ENCODE measurements at places on chromosomes 7 and 10. TPM values are rescaled to one million over a fixed set of nuclear protein-coding genes. Genes with fewer than 3 reads are reported as not detected.
A peak's percentile ranks its signal among the peaks of the same experiment; 100 is the strongest.

DNA sequence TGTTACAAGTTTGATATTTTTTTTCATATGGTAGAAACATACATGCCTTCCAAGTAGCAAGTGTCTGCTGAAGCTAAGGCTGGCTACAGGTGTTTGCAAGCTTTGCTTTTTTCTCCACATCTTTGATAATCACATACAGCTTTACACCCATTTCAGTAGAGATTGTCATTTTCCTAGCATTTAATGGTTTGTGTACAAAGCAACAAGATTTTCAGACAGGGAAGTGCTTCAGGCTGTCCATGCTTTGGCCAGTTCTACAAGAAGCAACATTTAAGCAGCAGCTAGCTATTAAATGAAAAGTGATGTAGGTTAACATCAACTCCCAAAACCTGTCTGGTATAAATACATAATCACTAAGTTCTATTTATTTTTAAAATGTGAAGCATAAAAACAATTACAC is 2.3 kb downstream of the HDAC9 start:
- DNase-seq: no peak

Gene PNLIP
- total RNA-seq: not detected

- peak; percentile 32 for DNase-seq
Measured at GRCh38 chr7:157652954-157653826, 316.4 kb downstream of the DNAJB6 start.

DNA sequence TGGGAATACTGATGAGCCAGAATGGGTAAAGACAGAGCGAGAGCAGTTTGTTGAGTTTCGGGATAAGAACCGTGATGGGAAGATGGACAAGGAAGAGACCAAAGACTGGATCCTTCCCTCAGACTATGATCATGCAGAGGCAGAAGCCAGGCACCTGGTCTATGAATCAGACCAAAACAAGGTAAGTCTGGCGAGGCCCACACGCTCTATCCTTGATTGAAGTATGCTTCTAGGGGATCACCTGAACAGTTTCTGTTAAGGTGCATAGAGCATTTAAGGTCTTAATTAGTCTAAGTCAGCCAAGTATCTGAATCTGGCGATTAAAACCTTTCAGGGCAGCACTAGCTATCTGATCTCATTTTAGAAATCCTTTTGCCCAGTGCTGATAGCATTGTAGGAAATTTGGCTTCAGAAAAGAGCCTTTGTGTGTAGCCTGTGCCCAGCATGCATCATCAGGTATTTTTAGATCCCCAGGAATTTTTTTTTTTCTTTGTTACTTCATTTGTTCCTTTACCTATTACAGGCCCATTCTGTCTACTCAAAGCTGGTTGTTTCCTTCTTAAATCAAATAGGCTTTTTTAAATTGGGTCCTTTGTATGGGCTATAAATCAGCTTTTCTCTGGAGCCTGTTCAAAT is 8.0 kb downstream of the OPN1SW start:
- no peak for DNase-seq

GRCh38 chr7:109873296-109873695 is 1217.6 kb upstream of the LRRN3 start:
- DNase-seq: no peak

- DNase-seq: no peak
Measured at GRCh38 chr10:22699976-22700375, 14.4 kb downstream of the PIP4K2A start.

Gene NHLRC2
- 60.6 TPM for total RNA-seq

DNA sequence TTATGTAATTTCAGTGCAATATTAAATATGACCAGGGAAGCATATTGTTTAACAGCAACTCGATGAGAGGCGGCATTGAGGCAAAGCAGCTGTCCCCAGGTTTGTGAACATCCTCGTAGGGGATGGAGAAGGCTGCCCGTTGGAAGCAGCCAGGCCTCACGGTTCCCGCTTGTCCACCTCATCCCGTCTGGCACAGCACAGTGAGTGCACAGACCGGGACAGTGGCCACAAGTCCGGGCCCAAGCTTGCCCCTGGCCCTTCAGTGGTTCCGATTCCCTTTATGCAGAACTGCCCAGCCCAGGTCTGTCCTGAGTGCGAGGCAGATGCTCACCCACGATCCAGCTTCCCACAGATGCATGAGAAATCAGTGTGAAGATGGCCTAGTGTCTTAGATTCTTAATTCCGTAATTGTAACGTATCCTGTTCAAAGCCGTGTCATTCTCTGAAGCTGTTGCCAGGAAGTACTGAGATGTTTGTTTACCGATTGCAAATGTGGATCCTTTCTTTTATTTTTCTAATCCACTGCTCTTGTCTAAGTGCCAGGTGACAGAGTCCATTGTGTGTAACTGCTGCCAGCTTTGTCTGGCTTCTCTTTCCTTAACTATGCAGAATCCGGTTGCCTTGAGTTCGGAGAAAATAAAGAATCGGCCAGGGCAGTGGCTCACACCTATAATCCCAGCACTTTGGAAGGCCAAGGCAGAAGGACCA is 35.5 kb downstream of the PFKP start:
- no peak for DNase-seq

DNA sequence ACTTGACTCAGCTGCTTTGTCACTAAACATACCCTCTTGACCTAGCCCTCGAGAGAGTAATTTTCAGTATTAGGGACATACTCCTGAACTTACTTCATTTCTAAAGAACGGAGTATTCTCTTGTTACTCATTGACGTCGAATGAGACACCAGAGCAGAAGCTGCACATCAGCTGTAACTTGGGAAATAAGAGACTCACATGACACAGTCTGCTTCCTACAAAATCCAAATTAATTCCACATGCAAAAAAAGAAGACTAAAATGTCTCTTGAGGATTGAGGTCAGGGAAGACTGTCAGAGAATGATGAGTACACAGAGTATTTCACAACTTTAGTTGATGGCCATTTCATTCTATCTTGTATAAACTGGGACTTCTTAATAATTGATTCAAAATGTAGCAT is 114.7 kb upstream of the EGFR start:
- no peak for DNase-seq

- DNase-seq: no peak
Measured at GRCh38 chr10:23505797-23506465, 67.1 kb downstream of the OTUD1 start.

Gene OR2A2
- total RNA-seq: not detected

Gene NPY
- total RNA-seq: not detected

DNA sequence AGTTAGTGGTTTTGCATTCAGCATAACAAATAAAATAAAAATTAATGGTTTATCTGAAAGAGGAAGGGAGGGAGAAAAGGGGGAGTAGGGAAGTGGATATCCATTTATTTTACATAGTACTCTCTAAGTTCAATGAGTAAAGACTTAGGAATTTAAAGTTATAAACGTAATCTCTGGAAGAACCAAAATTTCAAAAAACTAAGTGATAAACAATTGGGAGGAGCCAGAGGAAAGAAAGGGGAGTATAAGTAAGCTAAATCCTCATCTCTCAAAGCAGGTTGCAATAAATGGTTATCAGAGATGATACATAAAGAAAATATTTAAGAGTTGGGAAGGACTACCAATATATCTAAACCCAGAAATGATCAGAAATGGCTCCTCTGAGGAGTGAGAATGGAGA is 46.4 kb downstream of the ANK3 start:
- DNase-seq: no peak

- DNase-seq: no peak
Measured at GRCh38 chr7:96116173-96116572, 205.7 kb downstream of the SLC25A13 start.

DNA sequence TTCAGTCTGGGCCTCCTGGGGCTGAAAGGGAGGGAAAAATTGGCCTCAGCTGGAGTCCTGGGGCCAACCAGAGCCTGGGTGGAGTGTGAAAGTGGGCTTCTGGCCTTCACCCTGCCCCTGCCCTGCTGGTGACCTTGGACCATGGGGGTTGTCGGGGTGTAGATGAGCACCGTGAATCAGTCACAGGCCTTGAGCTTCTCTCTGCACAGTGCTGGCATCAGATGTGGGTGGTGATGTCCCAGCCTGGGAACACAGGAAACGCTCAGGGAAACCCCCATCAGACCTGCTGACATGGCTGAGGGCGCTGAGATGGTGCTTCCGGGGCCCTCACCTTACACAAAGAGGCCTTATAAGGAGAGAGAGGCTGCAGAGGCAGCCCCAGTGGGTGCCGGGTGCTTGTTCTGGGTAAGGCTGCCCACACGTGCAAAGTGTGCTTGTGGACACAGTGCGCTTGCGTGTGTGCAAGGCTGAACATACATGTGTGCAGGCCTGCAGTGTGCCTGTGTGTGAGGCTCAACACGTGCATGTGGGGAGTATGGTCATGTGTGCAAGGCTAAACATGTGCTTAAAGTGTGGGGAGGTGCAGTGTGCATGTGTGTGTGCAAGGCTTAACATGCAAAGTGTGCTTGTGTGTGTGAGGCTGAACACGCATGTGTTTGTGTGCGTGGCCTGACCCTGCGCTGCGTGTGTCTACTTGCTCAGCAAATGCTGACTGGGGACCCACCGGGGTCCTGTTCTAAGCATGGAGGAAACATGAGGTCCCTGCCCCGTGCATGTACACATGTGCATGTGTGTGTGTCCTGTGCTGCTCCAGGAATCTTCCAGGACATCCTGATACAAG is 6.5 kb downstream of the ARPC1B start:
- DNase-seq: peak; percentile 73

DNA sequence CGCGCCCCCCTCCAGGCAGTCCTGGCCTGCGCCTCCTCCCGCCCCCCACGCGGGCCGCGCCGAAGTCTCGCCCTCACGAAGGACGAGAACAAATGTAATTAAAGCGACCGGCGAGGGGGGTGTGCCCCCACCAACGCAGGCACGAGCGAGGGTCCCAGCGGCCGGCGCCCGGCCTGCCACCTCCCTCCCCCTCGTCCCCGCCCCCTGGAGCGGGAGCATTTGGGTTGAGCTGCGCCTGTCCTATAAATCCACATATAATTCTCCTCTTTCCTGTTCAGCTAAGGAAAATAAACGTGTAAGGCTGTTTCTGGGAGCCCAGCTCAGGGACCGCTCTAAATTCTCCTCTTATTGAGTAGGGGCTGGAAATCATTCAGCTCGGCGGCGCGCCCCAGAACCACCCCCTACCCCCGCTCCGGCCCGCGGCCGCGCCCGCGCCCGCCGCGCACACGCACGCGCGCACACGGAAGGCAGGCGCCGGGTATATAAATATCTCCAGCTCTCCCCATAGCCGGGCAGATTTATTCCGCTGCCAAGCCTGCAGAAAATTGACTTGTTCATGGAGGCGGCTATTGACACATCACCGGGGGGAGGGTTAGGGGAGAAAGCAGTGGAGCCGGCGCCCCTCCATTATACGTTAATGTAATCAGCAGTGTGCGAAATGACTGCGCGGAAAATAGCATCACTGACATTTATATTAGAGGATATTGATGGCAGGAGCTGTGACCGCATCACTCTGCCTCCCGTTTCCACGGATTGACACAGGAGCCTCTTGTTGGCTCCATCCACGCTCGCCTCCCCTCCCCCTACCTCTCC is 61.6 kb upstream of the BTRC start:
- no peak for DNase-seq

- no peak for DNase-seq
Measured at GRCh38 chr10:95606922-95607321, 45.8 kb upstream of the SORBS1 start.

Gene COL26A1
- total RNA-seq: not detected

GRCh38 chr10:11488126-11488525 is 123.3 kb downstream of the USP6NL start:
- DNase-seq: no peak

GRCh38 chr10:51366044-51366443 is 291.8 kb downstream of the PRKG1 start:
- no peak for DNase-seq

Measured in Right ventricle myocardium inferior (tissue), 1 donor.